NCI-H1436 (cell line): ENCODE measurements at places on chromosomes 2 and 18.

GRCh38 chr2:44562737-44563136, 201.0 kb downstream of the CAMKMT start:
- DNase-seq: no peak

DNA sequence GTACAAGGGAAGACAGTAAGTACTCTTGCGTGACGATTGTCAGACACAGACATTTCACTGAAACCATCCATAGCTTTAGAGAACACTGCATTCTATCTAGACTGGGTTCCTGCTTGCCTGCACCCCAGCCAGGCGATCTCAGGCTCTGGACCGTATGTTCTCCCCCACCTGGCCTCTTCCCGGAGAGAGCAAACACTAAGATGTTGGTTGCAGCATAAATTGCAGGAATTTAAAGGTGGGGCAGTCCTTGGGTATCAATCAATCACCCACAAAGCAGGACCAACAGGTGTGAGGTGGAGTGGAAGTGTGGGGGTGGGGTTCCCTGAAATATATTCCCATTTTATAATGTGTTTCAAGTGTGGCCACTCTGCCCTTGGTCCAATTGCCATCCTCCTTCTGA, 103.6 kb upstream of the TGFA start:
- DNase-seq: no peak

GRCh38 chr2:122634920-122635319, 879.5 kb downstream of the TSN start:
- DNase-seq: no peak

GRCh38 chr18:49135877-49136276, 185.1 kb upstream of the SMAD7 start:
- no peak for DNase-seq

DNA sequence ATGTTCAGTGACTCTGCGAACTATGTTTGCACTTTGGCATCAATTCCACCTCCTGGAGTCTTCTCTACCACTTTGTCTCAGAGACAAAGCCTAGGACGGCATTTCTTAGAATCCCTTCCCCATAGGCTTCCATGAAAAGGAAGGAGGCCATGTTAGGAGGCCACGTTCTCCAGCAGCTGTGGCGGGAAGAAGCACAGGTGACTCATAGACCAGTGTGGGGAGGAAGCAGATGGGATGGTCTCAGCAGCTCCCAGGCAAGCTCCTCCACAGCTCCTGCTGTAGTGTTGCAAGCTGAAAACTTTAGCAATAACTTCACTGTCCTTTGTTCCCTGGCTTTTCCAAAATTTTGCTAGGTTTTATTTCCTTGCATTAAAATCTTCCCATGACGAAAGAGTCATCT, 781.3 kb upstream of the ID2 start:
- no peak for DNase-seq

DNA sequence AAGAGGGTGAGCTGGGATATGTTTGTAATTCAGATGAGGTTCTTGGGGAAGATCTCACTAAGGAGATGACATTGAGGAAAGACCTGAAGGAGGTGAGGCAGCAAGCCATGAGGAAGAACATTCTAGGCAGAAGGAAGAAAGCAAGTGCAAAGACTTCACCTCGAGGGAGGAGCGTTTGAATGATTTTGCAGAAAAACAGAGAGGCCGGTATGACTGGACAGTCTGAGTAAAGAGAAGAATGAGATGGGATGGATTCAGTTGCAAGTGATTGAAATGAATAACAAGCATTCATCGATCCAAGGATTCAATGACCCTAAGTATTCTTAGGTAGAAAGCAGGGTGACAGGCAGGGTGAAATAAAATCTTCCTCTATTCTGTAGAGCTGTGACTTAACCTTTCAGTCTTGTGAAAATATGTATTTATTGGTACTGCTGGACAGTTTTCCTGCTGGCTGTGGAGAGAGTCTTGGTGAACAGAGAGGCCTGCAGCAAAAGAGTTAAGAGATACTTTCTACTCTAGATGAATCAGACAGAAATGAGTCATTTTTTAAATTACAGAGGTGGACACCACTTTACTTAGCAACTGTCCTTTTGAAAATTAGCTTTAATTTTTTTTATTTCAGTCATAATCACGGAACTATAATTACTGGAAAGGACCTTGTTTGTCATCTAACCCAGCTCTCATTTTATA, 278.4 kb downstream of the LRRTM1 start:
- no peak for DNase-seq

GRCh38 chr2:238235856-238236255, 4.0 kb downstream of the HES6 start:
- no peak for DNase-seq

- DNase-seq: no peak
Observed at GRCh38 chr2:101803128-101803527, 105.6 kb downstream of the MAP4K4 start.

GRCh38 chr2:177520324-177520723, 127.8 kb downstream of the AGPS start:
- no peak for DNase-seq

- DNase-seq: no peak
Observed at GRCh38 chr2:200307724-200308545, 1.4 kb downstream of the SPATS2L start.

DNA sequence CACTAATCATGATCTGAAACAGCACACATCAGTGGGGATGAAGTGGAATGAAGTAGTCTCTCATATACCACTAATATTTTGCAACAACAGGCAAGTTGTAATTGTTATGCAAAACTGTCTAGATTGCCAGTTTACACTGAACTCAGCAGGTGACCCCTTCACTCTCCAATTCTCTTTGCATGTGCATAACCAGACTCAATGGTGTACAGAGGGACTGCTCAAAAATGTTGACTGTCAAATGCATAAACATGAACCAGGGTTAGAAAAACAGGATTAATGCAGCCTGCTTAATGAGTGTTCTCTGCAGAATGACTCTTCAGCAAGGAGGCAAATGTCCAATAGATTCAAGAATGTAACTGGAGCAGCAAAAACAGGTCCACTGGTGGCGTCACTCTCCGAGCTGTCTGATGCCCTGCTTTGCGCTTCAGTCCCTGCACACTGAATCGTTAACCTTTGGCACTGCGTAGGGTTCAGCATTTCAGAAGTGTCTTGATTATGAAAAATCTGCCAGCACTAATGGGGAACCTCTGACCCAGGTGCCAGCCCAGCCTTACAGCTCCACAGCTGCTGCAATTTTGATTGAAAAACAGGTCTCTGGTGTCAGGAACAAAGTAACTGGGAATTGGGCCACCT, 209.3 kb downstream of the TDRD15 start:
- DNase-seq: no peak

DNA sequence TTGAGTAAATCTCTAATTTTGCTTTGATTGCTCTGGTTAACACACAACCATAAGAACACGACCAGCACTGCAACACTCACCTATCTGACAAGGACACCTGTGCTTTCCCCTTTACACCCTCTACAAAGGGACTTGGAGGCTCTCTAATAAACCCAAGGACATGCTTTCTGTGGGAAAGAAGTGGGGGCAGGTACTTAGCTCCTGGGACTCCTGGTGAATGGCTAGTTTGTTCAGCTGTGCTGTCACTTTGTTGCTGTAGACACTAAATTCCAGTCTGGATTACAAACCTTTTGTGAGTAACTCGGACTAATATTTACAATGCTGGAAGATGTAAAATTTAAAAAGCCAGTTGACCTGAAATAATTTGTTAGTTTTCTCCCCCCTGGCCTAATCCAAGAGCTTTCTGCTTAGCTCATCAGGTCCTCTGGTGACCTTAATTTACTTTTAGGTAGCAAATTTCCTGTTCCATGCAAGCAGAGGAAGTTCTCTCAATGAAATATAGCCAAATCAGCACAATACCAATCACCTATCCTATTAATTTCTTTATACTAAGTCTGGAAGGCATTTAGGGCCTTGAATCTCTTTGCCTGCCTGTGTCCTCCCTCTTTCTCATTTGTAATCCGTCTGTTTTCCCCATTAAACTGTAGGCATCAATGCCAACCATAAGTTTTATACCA, 67.5 kb downstream of the PLCL1 start:
- no peak for DNase-seq

- no peak for DNase-seq
Observed at GRCh38 chr2:190726255-190726654, 77.4 kb downstream of the NAB1 start.

DNA sequence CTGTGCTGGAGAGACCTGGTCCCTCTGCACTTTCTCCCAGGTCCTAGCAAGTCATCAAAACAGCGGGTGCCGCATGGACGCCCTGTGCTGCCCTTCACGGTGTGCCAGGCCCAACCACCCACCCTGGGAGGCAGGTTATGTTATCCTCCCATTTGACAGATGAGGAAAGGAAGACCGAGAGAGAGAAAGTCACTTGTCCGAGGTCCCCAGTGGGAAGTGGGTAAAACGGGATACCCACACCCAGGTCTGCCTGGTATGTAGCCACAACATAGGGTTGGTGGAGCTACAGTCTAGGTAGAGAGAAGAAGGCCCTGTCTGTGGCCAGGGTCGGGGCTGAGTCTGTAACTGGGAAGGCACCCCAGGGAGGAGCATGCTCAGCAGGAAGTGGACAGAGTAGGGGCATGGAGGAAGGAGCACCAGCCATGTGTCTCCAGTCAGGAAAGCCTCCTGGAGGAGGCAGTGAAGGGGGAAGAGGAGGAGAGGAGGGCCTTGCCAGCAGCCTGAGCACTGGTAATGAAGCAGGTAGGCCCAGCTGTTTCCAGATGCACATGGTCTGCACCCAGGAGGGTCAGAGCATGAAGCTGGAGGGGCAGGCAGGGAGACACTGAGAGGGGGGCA, 98.4 kb downstream of the ZFP36L2 start:
- no peak for DNase-seq

- no peak for DNase-seq
Observed at GRCh38 chr2:54589038-54589339, 132.9 kb downstream of the SPTBN1 start.

DNA sequence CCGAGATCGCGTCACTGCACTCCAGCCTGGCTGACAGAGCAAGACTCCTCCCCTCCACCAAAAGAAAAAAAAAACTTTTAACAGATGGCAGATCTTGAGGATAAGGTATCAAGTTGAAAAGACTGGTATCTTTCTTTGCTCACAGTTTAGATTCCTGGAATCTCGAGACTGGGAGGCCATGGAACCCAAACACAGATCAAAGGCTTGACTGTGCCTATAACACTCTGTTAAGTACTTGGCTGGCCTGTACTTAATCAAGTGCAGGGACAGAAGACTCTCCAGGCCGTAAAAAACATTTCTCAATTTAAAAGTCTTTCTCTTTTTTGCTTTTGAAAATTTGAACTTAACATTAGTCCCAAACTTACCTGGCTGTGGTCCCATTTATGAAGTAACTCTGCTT, 107.1 kb upstream of the ZNF516 start:
- no peak for DNase-seq

DNA sequence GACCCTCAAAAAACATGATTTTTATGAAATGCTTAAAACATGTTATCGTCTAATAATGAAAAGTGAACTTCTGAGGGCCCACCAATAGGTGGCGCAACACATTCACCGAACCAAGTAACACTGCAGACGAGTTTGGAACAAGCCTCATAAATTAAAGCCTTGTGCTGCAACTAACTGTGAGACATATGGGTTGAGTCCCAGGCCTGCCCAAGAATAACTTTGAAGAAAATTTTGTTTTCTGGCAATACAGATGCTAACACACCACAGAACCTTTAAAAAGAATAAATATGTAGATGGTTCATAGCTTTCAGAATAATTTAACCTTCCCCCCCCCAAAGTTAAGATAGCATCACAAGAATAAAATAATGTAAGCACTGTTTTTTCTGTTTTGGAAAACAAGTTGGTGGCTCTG, 285.9 kb downstream of the RNF144A start:
- peak; percentile 55 for DNase-seq

- DNase-seq: no peak
Observed at GRCh38 chr2:136206613-136207012, 88.7 kb upstream of the CXCR4 start.

DNA sequence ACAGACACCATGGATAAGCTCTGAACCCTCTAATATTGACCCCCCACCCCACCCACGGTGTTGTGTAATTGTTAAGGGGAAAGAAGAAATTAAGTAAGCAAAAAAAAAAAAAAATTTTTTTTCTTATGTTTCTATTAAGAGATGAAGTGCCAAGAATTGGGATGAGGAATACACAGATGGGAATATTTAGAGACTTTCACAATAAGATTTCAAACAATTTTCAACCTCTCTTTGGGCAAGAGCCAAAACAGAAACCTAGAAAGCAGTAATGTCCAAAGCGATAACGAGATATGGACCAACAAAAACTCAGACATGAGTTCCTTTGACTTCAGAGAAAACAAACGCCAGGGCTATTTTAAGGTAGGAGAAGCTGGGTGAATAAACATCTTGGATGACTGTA, 14.4 kb downstream of the PIEZO2 start:
- no peak for DNase-seq

- DNase-seq: no peak
Observed at GRCh38 chr2:176084611-176085119, 903 bp upstream of the EVX2 start.

DNA sequence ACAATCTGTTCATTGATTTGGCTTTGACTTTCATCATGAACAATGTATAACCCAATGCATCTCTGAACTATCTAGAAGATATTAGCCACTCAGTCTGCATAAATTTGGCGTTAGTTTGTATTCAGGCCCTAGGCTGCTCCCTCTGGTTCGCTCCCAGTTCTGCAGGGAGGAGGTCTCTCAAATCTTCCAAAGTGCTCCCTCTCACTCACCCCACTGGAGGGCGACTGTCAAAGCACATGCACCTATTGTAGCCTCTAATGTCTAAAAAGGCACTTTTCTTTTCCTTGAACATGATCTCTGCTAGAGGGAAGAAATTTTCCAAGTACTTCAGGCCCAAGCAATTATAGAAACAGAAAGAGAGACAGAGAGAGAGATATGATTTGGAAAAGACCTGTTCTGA, 291.5 kb downstream of the TDRD15 start:
- no peak for DNase-seq

- no peak for DNase-seq
Observed at GRCh38 chr2:102852867-102853266, 91.0 kb downstream of the TMEM182 start.

DNA sequence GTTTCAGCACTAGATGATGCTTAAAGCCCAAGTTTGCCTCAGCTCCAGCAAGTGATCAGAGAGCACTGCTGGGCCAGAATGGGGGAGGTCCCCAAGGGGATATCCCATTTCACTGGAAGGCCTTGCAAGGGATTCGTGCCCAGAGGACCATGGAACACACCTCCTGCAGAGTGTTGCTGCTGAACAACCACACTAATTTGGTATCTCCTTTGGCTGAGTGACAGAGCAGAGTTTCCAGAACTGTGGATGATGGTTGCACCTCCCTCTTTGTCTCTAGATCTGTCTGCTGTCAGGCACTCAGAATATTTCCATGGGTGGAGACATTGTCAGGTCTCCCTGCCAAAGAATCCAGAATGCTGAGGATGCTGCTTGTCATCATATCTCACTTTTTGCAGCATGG, 484.8 kb upstream of the NETO1 start:
- DNase-seq: no peak

- DNase-seq: no peak
Observed at GRCh38 chr2:183898641-183899040, 699.7 kb upstream of the ZNF804A start.

GRCh38 chr2:88187927-88188326, 17.8 kb downstream of the THNSL2 start:
- no peak for DNase-seq

- peak; percentile 11 for DNase-seq
Observed at GRCh38 chr18:43396266-43396665, 119.0 kb upstream of the SYT4 start.
